ENCODE measurements at places on chromosomes 3 and 15.

DNA sequence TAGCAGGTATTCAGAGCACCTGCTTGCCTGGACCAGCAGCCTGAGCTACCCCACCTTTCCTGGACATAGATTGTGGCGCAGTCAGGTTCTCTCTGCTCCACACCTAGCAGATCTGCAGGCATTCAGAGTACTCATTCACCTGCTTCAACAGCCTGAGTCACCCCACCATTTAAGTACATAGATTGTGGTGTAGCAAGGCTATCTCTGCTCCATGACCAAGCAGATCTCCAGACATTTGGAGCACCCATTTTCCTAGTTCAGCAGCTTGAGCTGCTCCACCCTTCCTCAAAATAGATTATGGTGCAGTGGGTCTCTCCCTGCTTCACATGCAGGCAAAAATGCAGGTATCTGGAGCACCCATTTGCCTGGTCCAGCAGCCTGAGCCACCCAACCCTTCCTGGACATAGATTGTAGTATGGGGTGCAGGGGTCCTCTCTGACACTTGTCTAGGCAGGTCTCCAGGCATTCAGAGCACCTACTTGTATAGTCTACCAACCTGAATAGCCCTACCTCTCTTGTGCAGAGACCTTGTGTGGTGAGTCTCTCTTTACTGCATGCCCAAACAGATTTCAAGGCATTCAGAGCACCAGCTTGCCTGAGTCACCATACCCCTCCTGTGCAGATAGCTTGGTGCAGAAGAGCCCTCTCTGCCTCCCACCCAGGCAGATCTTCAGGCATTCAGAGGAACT is 466.0 kb upstream of the THBS1 start:
- no peak for DNase-seq

DNA sequence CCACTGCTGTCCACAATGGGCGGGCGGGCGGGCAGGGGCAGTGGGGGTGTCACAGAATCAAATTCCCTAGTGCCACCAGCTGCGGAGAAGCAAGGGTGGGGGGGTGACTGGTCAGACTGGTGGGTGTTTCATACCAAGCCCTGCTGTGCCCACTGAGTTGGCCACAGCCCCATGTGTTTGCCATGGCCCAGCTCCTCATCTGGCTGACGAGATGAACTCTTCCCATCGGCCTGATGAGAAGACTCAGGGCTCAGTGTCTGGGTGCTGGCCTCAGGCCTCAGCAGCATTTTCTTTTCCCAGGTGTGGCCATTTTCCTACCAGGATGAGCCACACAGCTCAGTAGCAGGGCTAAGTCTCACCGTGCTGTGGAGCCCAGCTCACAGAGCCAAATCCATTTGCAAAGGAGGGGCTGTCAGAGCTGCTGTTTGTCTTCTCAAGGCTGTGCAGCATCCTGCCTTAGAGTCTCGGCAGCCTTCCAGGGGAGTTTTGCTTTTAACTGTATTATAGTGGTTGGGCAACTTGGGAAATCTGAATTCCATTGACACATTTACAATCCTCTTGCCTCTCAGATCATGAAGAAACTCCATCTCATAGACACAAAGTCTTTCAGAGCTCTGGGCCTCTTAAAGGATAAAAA is 176.8 kb downstream of the ABHD5 start:
- peak; percentile 85 for DNase-seq

DNA sequence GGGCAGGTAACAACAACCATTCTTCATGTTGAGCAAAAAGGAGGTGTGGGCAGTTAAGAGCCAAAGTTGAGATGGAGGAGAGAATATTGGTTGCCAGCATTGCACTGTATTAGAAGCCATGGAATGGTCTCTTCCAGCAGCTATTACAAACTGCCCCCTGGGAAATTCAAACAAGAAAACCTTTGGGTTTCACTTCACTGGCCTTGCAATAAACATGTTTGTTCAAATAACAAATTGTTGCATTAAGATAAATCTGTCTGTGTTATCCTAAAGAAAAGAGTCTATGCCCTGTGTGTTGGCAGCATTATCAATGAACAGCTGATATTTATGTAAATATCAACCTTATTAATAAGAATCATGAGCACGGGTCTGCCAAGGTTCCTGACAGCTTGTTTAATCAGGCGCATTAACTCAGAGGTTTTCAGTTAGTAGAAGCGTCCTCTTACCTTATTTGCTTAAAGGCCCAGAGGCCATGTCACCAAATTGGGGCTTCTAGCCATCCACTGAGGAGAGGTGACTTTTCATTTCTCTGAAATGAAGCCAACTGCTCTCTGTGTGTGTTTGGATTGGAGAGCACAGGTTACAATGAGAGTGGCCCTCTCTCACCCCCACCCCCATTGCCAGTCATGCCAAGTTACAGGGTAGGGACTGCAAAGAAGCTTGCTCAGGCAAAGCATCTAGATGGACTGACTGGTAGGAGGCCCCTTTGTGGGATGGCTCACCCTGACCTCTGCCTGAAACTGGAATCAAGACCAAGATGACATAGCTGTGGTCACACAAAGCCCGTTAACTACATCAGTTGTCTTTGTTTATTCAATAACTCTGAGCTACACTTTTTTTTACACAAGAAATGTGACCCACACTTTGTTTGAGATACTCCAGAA is 10.5 kb downstream of the FILIP1L start:
- DNase-seq, result peak; percentile 80

GRCh38 chr3:184687363-184688015 is 24.4 kb downstream of the MAGEF1 start:
- no peak for DNase-seq

DNA sequence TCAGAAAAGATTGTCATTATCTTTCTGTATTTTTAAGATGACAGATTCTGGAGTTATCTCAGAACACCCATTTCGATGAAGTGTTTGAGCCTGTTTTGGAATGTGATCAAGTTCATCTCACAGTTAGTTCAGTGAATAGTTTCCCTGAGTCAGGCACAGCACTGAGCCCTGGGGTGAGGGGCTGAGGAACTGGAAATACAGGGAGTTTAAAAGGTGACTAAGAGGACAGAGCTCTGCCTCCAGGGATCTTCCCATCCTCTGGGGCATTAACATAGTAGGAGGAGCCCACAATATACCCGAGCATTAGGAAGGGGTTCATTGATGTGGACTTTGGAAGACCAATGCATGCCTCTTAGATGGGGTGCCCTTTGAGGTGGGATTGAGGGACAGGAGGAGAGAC is 355.1 kb downstream of the CLSTN2 start:
- DNase-seq, result no peak

DNA sequence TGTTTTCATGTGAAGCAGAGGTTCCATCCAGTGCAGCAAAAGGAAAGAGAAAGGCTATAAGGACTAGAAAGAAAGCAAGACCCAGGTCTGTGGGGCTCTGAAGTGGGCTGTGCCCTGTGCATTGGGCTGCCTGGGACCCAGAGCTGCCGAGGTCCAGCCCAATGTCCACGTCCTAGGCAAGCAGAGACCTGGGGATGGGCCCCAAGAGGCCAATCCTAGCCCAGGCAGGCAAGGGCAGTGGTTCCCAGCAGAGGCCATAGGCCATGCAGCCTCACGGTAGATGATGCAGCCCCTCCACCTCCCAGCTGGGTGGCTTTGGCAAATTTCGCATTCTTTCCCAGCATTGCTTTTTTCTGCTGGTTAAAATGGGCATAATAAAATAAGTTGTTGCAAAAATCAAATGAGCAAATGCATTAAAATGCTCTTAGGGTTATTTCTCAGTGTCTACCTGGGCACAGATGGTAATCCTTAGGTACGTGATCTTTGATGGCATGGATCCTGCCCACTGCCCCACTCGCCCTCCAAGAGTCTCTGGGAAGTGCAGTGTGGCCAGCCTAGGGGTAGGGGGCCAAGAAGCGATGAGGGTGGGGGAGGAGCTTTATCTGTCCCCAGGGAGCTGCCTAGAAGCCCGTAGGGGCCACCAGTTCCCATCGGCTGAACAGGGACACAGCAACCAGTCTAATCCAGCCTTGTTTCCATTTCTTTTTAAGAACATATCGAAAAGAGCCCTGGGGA is 22.3 kb upstream of the GP9 start:
- no peak for DNase-seq

- no peak for DNase-seq
Measured at GRCh38 chr15:52734329-52734728, 55.1 kb upstream of the ATOSA start.

DNA sequence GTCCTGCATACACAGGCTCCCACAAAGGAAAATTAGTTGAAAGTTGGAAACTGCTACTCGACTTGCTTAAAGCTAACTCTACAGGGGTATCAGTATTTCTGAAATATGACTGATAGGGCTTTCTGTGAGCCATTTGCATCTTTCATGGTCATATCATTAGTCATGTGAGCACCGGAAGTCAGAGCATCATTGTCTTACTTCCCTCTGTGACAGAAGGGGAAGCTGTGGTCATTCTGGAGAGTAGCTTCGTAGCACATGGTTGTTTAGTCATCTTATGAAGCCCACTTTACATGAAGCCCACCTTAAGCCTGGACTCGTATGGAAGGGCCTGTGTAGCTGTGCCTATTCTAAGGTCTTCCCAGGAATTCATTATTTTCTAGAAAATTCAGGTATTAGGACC is 69.0 kb downstream of the COL6A5 start:
- DNase-seq, result no peak

GRCh38 chr15:57747206-57747896 is 40.8 kb downstream of the POLR2M start:
- DNase-seq, result no peak

GRCh38 chr3:193794002-193794881 is 201.2 kb downstream of the OPA1 start:
- no peak for DNase-seq

DNA sequence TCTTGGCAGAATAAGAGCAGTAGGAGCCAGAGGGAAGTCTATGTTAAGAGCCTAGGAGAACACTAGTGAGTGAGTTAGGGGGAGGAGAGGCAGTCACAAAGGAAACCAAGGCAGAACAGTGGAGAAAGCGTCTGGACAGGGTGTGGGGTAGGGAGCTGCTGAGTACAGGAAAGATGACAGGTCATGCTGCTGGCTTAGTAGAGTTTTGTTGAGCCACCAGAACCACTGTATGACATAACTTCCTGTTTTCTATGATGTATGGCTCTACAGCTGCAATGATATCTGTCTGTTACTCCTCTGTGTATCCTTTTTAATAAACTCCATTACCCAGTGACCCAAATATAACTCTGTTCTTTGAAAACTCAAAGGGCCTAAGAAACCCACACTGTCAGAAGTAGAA is 10.6 kb upstream of the STT3B start:
- DNase-seq, result no peak

- no peak for DNase-seq
Measured at GRCh38 chr3:127419641-127420553, 132.1 kb upstream of the PRR20G start.

GRCh38 chr3:98004721-98005120 is 30.4 kb downstream of the GABRR3 start:
- DNase-seq, result no peak

GRCh38 chr3:67976663-67977062 is 322.3 kb upstream of the SUCLG2 start:
- DNase-seq, result no peak

- no peak for DNase-seq
Measured at GRCh38 chr3:157836022-157836421, 270.2 kb downstream of the SHOX2 start.

- DNase-seq, result no peak
Measured at GRCh38 chr3:66041116-66041515, 2.4 kb upstream of the MAGI1 start.

- DNase-seq, result no peak
Measured at GRCh38 chr3:170482199-170482598, 63.5 kb downstream of the CLDN11 start.

DNA sequence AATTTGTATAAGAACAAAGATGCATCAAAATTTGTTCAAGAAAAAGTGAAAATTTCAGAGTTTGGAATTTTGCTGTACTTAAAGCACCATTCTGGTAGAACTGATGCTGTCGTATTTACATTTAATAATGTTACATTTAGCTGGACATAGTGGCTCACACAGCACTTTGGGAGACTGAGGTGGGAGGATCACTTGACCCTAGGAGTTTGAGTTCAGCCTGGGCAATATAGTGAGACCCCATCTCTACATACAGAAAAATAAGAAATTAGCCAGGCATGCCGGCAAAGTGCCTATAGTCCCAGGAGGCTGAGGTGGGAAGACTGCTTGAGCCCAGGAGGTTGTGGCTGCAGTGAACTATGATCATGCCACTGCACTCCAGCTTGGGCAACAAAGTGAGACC is 51.5 kb upstream of the SKIL start:
- no peak for DNase-seq

GRCh38 chr3:13801361-13802204 is 78.3 kb downstream of the WNT7A start:
- DNase-seq, result no peak

DNA sequence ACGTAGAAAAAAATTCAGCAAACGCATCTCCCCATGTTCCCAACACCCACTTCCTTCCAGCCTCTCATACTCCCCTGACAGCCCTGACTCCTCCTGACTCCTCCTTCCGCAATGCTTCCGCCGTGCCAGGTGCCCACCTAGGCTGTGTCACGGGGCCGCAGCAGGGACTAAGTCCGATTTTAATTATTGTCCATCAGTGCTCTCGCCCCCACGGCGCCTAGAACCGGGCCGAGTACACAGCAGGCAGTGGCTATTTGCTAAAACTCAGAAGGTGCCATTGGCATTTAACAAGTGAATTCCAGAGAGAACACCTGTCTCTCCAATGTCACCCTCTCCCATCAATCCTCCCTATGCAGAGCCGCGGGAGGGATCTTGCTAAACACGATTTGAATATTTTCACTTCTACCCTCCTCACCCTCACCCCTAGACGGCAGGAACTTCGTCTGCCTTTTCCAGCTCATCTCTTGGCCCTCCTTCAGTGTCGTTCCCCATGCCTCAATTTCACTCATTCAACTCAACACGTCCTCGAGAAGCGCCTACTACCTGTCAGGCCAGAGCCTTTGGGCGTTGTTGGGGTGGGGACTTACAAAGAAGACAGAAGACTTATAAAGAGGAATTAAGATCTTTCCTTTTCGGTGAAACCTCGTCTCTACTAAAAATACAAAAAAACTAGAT is 11.5 kb upstream of the SHF start:
- DNase-seq, result no peak

- DNase-seq, result peak; percentile 94
Measured at GRCh38 chr3:151037746-151038477, 47.6 kb upstream of the MED12L start.

DNA sequence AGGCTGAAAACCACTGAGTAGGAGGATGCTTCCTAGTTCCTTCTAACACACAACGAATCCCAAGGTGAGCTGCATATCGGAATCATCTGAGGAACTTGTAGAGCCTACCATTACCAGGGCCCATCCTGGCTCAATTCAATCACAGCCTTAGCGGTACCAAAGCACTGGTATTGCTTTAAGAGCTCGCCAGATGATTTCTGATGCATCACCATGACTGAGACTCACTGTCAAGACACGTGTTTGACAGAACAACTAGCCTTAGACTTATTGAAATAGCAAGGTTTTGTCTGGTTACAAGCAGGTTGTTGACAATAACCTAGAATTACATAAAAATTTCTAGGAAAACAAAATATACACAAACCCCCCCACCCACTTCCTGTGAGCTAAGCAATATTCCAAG is 68.5 kb downstream of the CBLB start:
- no peak for DNase-seq

- no peak for DNase-seq
Measured at GRCh38 chr15:57054204-57054750, 135.8 kb downstream of the TCF12 start.
